Vagina (tissue), 2 donors: ENCODE measurements at places on chromosomes 5 and 9.

- DNase-seq = no peak
Observed at GRCh38 chr5:145848854-145849253, 13.7 kb upstream of the PRELID2 start.

GRCh38 chr9:673966-674526 is 167.5 kb upstream of the DMRT1 start:
- no peak for DNase-seq

DNA sequence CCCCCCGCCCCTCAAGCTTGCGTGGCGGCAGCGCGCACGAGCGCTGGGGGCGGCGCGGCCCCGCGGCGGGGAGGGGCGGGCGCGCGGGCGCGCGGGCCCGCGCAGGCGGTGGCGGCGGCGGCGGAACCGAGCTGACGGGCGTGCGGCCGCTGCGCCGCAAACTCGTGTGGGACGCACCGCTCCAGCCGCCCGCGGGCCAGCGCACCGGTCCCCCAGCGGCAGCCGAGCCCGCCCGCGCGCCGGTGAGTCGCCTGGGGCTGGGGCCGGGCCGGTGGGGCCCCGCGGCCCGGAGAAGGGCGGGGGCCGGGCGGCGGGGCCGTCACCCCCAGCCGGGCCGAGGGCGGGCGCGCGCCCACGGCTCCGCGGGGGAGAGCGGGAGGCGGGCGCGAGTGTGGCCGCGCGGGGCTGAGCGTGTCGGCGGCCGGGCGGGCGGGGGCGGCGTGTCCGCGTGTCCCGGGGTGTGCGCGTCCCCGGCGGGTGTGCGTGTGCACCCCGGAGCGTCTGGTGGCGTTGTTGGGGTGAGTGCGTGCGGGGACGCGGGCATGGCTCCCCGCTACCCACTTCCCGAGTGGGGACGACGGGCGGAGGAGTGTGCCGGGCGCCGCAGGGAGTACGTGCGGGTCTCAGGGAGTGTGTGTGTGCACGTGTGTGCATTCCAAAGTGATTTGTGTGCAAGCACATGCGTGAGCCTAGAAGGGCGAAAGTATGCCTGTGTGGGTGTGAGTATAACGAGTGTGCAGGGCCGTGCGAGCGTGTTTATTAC is at the start of gene NEK6:
TSS of gene NEK6 (plus strand) at position 106 of the 763 bp plus-strand sequence. CDS start 44,016 bp downstream, outside the sequence.
- no peak for DNase-seq

DNA sequence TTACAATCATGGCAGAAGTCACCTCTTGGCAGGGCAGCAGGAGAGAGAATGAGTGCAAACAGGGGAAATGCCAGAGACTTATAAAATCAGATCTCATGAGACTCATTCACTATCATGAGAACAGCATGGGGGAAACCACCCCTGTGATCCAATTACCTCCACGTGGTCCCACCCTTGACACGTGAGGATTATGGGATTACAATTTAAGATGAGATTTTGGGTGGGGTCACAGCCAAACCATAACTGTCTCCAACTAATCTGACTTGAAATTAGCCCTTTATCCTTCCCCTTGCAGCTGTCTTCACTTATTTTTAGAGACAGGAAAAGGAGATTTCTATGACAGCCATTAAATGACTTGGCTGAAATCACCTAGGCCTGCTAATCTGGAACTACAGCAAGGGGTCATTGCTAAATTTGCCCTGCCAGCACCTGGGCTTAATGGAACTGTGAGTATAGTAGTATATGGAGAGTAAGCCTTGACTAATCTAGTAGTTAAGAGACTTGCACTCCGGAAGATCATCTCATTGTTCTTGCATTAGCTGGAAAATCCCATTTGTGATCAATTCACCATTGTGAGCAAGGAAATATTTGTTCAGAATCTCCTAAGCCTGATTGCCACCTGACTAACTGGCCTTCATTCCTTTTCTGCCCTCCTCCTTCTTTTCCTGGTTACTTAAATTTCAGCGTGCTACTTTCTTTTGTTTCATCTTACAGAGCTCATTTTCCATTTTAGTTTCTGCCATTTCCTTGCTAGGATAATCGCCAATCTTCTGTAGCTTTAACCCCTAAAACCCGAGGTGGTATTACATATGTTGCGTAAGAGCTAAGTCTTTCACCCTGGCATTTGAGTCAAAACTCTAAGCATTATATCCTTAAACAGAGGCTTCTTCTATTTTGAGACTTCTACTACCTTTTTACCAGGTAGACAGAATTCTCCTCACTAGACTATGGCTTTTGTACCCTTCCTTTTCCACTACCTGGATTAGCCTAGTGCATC is 65.3 kb upstream of the RUSC2 start:
- DNase-seq = no peak

- no peak for DNase-seq
Observed at GRCh38 chr5:65329266-65329665, 152.5 kb downstream of the ADAMTS6 start.

DNA sequence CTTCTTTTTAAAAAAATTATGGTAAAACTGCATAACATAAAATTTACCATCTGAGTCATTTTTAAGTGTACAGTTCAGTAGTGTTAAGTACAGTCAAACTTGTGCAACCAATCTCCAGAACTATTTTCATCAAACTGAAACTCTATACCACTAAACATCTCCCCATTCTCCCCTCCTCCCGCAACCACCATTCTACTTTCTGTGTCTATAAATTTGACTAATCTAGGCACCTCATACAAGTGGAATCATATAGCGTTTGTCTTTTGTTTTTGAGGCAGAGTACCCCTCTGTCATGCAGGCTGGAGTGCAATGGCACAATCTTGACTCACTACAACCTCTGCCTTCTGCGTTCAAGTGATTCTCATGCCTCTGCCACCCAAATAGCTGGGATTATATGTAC is 24.0 kb upstream of the EBF1 start:
- DNase-seq = no peak

DNA sequence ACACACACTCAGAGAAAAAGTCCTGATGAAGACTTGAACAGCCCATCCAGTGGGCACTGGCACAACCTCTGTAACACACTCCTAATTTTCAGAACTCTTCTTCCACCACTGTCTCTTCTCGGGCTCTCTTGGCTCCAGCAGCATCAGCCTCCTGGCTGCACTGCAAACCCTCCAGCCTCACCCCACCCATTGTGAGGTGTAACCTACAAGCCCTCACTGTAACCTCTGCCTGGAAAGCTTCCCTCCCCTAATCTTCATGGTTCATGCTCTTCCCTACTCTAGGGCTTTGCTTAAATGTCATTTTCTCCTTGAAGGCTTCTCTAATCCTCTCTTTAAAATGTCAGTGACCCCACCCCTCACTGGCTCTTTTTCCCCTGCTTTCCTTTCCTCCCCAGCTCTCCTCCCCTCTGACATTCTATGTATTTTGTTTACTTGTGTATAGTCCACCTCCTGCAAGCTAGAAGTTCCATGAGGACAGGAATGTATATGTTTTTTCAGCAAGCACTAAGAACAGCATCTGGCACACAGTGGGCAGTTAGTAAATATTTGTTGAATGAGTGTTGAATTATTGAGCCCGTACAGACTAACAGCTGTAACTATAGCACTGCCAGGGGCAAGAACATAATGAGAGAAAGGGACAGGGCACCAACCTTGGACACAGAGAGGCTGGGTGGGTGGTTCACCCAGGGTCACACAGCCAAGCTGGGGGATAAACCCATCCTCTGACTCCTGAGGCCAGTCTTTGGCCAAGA is 76.4 kb downstream of the ESM1 start:
- DNase-seq = no peak

DNA sequence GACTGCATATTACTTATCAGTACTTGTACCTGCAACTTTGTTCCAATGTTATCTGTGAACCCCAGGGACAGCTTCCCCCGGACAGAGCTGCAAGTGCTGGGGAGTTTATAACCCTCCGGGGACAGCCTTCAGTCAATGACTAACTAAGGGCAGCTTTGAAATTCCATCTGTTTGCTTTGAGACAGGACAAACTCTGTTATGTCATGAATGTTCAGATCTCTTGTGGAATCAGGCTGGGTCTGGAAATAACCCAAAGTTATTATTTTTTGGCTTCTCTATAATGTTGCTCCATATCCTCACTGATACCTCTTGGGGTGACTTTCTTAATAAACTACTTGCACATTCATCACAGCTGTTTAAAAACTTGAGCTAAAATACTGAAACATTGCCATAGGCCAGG is 617.5 kb upstream of the TLE4 start:
- DNase-seq = no peak

- no peak for DNase-seq
Observed at GRCh38 chr9:19239955-19240354, 9.5 kb downstream of the DENND4C start.

GRCh38 chr5:140785905-140786686 is at the start of gene PCDHA1:
TSS of gene PCDHA1 (plus strand) at chr5:140786140.
- DNase-seq = no peak

- no peak for DNase-seq
Observed at GRCh38 chr9:103261951-103262350, 266.8 kb downstream of the CYLC2 start.

DNA sequence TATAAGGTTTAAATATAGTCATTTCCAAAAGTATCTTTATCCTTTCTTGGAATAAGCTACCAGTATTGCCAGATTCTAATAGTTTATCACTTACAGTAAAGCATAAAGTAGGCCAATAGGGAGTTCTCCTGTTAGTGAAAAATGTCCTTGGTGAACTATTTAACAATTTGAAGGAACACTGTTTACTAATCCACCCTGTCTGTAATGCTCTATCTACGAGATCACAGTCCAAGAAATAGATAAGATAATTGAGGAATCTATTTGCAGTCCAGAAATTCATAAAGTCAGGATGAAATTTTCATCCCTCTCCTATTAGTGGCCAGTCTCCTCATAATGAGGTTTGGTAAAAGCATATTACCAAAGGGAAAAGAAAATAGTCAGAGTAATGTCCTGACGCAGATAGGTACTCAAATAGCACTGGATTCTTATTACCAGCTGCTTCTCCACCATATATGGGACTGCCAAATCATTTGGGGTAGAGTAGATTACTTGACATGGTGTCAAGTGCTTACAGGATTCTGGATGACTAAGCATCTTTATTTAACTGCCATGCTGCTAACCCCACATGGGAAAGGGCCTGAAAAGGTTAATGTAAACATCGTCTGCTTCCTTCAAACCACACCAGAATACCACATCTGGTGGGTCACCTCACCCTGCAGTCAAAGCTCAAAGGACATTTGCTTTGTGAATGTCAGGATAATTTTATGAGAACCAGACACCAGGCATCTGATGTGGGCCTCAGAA is 808.1 kb downstream of the EFNA5 start:
- no peak for DNase-seq

GRCh38 chr5:147051193-147051592 is 172.6 kb upstream of the PPP2R2B start:
- no peak for DNase-seq

- DNase-seq = no peak
Observed at GRCh38 chr9:34282096-34282495, 47.0 kb downstream of the KIF24 start.

- no peak for DNase-seq
Observed at GRCh38 chr9:4572184-4572826, 82.0 kb downstream of the SLC1A1 start.

DNA sequence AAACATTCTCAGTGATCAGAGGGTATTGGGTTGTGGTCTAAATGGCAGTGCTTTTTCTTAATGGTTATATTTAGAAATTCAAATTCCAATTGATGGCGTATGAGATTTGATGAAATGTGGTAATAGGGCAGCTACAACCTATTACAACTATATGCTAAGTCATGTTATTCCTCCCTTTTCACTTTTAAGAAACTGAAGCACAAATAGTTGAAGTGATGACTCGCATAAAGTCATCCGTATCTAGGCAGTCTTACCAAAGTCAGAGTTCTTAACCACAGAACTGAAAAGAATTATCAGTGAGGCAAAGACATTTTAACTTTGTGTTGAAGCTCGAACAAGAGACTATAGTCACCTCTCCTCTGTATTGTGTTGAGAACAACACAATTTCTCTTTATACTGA is 28.2 kb downstream of the C9orf152 start:
- DNase-seq = no peak

GRCh38 chr9:123286324-123286723 is 17.9 kb upstream of the STRBP start:
- peak; percentile 20 for DNase-seq

DNA sequence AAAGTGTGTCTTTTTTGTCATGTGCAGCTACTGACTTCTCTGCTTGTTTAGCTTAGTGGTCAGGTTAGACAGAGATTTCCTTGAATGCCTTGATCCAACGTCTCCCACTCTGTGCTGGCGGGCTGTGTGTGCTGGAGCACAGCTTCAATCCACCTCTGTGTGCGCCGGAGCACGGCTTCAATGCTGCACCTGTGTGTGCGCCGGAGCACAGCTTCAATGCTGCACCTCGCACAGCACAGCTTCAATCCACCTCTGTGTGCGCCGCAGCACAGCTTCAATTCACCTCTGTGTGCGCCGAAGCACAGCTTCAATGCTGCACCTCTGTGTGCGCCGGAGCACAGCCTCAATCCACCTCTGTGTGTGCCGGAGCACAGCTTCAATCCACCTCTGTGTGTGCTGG is 69.0 kb upstream of the PHYKPL start:
- no peak for DNase-seq

DNA sequence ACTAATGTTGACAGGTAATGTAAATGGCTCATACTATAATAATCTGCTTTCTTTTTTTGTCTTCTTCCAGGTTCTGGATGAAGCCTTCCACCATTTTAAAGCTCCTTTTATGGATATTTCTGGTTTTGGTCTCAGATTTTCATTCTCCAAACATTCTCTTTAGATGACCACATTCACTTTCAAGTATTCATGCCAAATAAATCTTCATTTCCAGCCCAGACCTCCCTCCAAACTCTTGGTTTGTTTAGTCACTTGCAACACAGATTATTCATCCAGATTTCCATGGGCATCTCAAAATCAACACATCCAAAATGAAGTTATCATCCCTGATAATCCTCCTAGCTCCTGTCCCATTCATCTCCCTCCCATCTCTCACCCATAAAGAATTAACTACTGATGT is 40.3 kb upstream of the SVEP1 start:
- DNase-seq = no peak

DNA sequence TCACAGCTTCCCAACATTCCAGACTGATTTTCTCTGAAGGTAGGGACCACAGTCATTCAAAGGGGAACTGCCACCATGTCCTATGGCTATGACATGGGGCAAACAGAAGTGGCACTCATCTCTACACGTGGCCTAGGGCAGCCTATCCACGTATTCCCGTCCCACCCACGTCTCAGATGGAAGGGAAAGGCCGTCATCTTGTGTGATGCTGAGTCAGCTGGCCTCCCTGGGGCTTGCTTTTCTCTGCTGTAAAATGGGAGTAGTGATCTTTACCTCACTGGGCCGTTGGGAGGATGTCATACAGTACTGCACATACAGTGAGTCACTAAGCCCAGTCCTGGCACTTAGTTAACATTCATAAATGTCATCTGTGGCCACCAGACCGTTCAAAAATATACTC is 72.3 kb downstream of the RAPGEF1 start:
- DNase-seq = no peak

- DNase-seq = no peak
Observed at GRCh38 chr9:116945817-116946216, 258.7 kb downstream of the TRIM32 start.

DNA sequence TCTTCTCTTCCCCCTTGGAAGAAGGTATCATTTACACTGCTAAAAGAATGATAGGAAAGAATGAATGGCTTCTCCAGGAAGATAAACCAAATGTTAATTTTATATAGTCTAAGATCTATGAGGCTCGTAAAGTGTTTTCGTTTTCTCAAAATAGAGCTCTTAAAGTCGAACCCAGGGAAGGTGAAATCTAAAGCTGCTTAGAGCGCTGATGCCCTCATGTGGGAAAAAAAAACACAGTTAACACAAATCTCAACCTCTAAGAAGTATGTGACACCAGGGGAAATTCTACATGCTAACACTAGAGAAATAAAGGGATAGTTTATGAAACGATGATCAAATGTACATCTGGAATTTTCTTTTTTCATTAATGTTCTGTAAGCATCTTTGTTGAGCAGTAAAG is 257.9 kb downstream of the RASEF start:
- no peak for DNase-seq
